CD4-positive, alpha-beta T cell treated with Interleukin-12 subunit alpha and Interleukin-12 subunit beta, for 1 hour (primary cell): ENCODE measurements at places on chromosomes 1 and 21.

- DNase-seq: peak; percentile 7
Observed at GRCh38 chr1:46581681-46582455, 22.2 kb downstream of the MKNK1 start.

- no peak for DNase-seq
Observed at GRCh38 chr1:58732087-58732775, 32.4 kb upstream of the MYSM1 start.

- DNase-seq: peak; percentile 61
Observed at GRCh38 chr1:121516234-121516967, 331.6 kb downstream of the SRGAP2C start.

DNA sequence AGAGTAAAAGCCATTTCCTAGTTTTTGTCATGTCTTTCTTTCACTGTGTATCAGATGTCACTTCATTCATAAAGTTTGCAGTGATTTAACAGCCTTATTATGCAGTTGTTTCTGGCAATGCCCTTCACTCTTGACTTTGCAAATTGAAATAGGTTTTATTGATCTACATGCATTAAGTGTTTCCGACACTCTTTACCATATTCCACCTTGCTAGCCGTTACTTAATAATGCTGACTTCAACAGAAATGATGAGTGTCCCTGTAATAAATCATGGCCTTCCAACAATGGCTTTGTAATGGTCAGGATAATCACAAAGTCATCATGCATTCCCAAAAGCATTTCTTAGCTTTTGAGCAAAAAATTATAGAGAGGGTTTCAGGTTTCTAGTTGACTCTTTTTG lies 236.8 kb upstream of the FMN2 start:
- no peak for DNase-seq

GRCh38 chr1:92953491-92953890 lies 7.8 kb downstream of the DIPK1A start:
- DNase-seq: peak; percentile 61

DNA sequence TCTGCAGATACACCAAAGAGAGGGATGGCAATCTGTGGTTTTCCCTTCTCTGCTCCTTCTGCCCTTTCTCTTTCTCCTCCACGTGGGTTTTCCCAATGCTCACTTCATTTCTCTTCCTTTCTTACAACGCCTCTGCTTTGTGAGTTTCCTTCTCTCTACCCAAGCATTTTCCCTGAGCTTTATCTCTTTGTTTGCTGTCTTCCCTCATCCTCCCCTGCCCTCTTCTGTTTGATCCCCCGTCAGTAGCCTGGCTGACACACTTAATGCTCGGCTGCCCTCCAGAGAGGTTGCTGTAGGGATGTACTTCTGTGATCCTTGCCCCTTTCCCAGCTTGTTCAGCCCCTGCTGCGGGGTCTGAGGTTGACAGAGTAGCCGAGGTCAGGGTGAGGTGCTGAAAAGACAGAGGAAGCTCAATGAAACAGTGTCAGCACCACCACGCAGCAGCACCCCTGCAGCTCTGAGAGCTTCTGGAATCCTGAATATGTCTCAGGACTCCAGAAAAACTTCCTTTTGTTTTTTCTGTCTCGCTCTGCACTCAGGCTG lies 6.0 kb downstream of the EDARADD start:
- no peak for DNase-seq

DNA sequence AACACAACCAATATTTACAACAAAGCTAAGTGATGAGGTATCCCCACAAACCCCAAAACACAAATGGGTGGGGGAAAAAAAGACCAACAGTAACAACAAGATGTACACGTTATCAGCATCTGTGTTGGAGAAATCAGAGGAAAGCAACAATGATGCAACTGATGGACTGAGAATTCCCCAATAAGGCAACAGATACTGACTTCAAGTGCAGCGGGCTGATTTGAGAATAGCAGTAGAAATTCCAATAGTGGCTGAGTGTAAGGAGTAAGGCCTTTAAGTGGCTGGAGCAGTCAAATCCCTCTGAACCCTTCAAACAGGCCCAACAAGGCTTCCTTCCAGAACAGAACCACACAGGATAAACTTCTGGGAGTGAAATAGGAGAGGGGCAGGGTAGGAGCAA lies 97.6 kb downstream of the TM2D1 start:
- DNase-seq: no peak

GRCh38 chr1:155210314-155211104 lies 2.0 kb downstream of the MTX1 start:
- no peak for DNase-seq

DNA sequence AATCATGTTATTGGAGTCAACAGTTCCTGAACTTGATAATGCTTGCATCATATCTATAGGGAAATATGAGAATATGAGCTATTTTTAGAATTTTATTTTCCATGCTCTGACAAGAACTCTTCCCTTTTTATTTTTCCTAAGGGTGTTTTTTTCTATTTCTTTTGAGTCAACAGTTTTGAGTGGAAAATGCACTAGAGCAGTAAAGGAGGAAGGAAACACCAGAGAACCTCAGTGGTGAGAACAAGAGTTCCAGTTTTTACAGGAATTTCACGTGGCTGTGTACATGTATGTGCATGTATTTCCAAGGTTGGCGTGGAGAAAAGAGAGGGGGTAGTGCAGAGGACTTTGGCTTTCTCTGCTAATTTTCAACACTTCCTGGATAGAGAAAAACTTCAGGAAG lies 63.6 kb upstream of the TNFSF18 start:
- no peak for DNase-seq

GRCh38 chr1:195909061-195909460 lies 699.2 kb downstream of the KCNT2 start:
- DNase-seq: no peak

DNA sequence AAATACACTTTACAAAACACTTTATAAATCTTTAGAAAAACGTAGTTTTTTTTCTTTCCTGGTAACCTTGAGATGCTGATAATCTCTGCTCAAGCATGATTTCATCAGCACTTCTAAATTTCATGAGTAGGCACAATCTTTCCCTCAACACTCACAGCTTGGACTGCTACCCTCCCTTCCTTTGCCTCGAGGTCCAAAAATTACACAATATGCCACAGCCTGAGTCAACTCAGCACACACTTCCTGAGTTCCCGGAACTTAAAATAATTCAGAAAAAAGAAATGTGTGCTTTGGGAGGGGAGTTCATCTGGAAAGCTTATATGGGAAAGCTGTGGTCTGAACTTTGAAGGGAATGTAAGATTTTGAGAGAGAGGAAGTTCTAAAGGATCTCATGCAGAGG lies 5.9 kb downstream of the CLCA2 start:
- DNase-seq: no peak

- no peak for DNase-seq
Observed at GRCh38 chr1:76477156-76477555, 390.1 kb upstream of the ST6GALNAC5 start.

GRCh38 chr1:168560370-168560769 lies 16.0 kb upstream of the XCL1 start:
- no peak for DNase-seq

GRCh38 chr1:9228609-9229008 lies 6.0 kb upstream of the H6PD start:
- no peak for DNase-seq

GRCh38 chr1:209344156-209344555 lies 239.4 kb upstream of the CAMK1G start:
- no peak for DNase-seq

- DNase-seq: peak; percentile 75
Observed at GRCh38 chr1:181159451-181160140, 71.1 kb downstream of the IER5 start.

DNA sequence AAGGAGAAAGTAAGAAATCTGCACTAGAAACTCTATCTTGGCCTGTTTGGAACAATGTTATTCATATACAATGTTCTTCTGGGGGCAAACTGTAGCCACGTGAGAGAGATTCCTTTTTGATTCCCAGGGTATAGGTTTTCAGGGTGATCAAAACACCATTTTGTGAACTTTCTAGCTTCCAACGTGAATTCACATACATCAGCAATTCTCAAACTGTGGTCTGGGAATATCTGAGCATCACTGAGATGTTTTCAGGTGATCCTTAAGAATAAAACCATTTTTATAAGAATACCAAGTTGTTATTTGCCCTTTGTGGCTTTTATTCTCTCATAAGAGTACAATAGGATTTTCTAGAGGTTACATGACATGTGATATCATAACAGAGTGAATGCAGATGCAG lies 66.9 kb upstream of the ATP1A1 start:
- no peak for DNase-seq

- DNase-seq: no peak
Observed at GRCh38 chr1:91891454-91891853, 5.5 kb upstream of the TGFBR3 start.

DNA sequence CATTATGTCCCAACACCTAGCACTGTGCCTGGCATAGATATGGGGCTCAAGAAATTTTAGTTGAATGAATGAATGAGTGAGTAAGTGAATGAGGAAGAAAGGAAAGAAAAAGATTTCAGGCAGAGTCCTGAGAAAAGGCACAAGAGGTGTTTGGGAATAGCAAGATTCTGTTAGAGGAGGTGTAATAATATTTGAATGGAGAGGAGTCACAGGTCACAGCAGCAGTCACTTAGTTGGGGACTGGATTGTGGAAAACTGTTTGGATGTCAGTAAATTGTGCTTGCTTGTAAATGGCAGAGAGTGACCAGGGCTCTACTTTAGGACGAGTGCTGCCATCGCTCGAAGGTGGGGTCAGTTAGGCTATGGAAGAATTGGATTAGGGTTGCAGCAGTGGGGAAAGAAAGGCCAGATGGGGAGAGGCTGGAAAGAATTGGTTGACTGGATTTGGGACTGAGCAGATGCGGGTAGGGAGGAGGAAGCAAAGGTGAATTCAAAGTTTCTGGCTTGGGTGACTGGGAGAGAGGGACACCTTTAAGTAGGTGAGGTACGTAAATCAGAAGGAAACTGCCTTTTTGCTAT lies 9.3 kb downstream of the CDC14A start:
- DNase-seq: no peak

- no peak for DNase-seq
Observed at GRCh38 chr21:38821959-38822682, 16.4 kb downstream of the ETS2 start.

DNA sequence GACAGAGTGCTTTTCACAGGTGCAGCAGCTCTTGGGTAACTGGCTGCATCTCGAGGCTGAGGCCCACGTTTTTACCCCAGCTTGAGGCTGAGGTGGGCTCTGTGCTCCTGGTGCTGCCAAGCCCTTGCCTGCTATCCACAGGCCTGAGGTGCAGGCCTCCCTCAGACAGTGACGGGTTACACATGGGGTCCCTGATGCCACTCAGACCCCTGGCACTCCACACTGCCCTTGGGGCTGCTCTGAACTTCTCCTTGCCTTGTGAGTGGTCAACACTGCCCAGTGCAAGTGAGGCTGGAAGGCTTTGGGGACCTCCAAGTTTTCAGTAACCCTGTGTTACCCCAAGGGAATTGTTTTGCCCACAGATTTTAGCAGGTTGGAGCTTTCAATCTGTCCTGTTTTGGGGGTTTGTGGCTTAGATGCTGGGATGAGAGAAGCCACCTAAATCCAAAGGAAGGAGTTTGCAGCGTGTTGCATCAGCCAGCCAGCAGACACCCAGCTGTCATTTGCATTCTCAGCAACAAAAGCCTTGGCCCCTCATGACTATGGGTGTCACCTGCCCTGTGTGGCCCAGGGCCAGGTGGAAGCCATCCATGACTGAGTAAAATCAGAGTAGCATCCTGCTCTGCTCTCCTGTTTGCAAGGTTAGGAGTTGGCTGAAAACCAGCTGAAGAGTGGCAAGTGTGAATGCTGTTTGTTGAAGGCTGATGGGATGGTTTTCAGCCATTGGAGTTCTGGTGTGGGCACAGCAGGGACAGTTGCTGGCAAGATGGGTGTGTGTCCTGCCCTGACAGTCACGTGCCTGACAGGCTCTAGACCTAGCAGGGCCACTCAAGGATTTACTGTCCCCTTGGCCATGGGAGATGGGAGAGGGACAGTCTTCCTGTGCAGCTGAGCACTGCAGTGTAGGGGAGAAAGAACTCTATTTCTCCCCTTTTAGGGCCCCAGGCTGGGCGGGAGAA lies 3.2 kb downstream of the RNF187 start:
- no peak for DNase-seq

GRCh38 chr1:217569021-217569420 lies 61.9 kb downstream of the GPATCH2 start:
- no peak for DNase-seq

- no peak for DNase-seq
Observed at GRCh38 chr1:214458541-214458940, 92.9 kb downstream of the PTPN14 start.

- DNase-seq: no peak
Observed at GRCh38 chr1:232995189-232995588, 44.8 kb downstream of the NTPCR start.

DNA sequence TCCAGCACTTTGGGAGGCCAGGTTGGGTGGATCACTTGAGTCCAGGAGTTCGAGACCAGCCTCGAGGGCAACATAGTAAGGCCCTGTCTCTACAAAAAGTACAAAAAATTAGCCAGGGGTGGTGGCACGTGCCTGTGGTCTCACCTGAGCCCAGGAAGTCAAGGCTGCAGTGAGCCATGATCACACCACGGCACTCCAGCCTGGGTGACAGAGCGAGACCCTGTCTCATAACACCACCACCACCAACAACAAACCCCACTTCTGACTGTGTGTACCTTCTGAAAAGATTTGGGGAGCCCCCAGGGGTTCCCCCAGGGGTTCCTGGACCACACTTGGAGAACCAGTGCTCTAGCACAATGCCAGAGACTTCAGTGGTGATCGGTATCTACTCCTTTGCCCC lies 29.9 kb downstream of the NUAK2 start:
- DNase-seq: no peak

DNA sequence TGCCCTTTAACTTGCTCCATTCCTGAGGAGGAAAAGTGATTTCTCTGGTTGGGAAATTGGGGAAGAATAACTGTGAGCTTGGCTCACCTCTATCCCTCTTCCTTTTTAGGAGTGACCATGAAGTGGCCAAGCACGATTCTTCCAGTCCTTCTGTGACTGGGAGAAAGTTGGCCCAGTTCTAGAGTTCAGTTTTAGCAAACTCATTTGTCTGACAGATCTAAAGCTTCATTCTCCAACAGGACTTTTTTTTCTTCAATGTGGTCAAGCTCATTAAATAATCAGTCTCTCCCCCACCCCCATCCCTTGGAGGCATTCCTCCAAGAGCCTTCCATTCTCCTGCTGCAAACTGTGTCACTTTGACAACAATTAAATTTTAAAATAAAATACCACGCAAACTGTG lies 6.4 kb upstream of the AGL start:
- no peak for DNase-seq

DNA sequence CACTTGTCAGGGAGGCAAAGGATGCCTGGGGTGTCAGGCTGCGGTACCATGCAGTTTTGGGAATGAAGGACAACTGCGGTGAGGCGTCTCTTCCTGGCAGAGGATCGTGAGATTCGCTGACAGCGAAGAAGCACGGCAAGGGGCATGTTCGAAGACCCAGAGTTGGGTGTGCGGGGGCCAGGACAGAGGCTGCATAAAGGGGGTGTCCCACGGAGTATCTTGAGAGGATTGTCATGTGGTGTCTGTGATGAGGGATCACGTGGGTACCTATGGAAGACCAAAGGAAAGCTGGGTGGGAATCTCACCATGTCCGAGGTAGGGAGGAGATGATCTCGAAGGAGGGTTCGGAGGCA lies 372 bp downstream of the SLC25A44 start:
- DNase-seq: no peak
